ENCODE measurements at places on chromosomes 3 and 15. TPM values are rescaled to one million over a fixed set of nuclear protein-coding genes. Genes with fewer than 3 reads are reported as not detected.
A peak's percentile ranks its signal among the peaks of the same experiment; 100 is the strongest.

Gene PRTG
- total RNA-seq: 0.56 TPM

Gene PLXNA1
- 21.1 TPM for total RNA-seq

Gene NME9
- 0.44 TPM for total RNA-seq

Gene SNTN
- total RNA-seq: not detected

Gene GOLGA8J
- total RNA-seq: not detected

Gene RLBP1
- not detected for total RNA-seq

Gene ITGA11
- 14.7 TPM for total RNA-seq

DNA sequence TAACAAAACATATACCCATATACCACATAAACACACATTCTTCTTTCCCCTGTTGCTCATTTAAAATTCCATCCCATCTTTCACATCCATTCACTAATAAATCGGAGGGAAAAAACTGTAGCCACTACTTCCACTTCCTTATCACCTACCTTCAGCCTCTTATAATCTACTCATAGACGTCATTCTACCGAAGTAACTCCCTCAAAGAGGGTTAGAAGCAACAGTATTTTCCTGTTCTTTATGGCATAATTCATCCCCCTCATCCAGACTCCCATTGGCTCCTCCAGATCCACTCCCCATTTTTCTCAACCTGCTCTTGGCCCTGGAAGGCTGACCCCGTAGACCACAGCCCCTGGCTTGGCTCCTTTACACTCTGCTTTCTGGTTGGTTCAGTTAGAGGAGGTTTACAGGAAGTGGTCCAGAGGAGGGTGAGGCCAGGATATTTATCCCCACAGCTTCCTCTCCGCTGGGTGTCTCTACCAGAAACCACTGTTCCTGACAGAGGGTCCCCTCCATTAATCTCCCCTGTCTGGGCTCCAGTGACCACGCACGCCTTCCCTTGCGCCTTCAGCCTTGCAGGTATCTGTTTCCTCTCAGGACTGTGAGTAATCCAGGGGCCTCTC, 46.3 kb downstream of the FMN1 start:
- H3K36me3 ChIP-seq: no peaks in the 10 kb centered on the region
- no peak overlapping the region for H3K4me3 ChIP-seq
- no peak for DNase-seq
- no peaks in the 10 kb centered on the region for H3K27me3 ChIP-seq

DNA sequence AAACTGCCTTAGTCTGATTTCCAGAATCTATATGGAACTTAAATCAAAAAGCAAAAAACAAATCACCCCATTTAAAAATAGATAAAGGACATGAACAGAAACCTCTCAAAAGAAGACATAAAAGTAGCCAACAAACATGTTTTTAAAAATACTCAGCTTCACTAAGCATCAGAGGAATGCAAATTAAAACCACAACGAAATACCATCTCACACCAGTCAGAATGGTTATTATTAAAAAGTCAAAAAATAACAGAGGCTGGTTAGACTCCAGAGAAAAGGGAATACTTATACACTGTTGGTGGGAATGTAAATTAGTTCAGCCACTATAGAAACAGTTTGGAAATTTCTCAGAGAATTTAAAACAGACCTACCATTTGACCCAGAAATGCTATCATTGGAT, 367.9 kb downstream of the ZIC4 start:
- no peaks in the 10 kb centered on the region for H3K27me3 ChIP-seq
- no peak overlapping the region for H3K4me3 ChIP-seq
- no peak overlapping the region for H3K27ac ChIP-seq
- DNase-seq: no peak
- no peaks in the 10 kb centered on the region for H3K36me3 ChIP-seq
- H3K4me1 ChIP-seq: no peaks in the 10 kb centered on the region

- no peak overlapping the region for H3K4me3 ChIP-seq
- H3K27me3 ChIP-seq: no peaks in the 10 kb centered on the region
- peak overlapping the region; percentile 89 for H3K27ac ChIP-seq
Observed at GRCh38 chr3:195154111-195154791, 116.7 kb downstream of the XXYLT1 start.

GRCh38 chr3:45011756-45012508, 14.2 kb upstream of the CLEC3B start:
- peak overlapping the region; percentile 88 for H3K27ac ChIP-seq
- H3K27me3 ChIP-seq: no peaks in the 10 kb centered on the region
- DNase-seq: peak; percentile 64
- H3K36me3 ChIP-seq: no peaks in the 10 kb centered on the region
- peaks cover 32% of the 10 kb centered on the region for H3K4me1 ChIP-seq

- H3K27ac ChIP-seq: no peak overlapping the region
- no peaks in the 10 kb centered on the region for H3K36me3 ChIP-seq
- peaks cover 7% of the 10 kb centered on the region for H3K4me1 ChIP-seq
- no peak for DNase-seq
- no peaks in the 10 kb centered on the region for H3K27me3 ChIP-seq
- H3K4me3 ChIP-seq: no peak overlapping the region
Observed at GRCh38 chr3:71175691-71176365, 407.7 kb downstream of the FOXP1 start.

- no peaks in the 10 kb centered on the region for H3K36me3 ChIP-seq
- peak; percentile 57 for DNase-seq
- H3K27ac ChIP-seq: no peak overlapping the region
- no peak overlapping the region for H3K4me3 ChIP-seq
Observed at GRCh38 chr3:149352556-149352955, 19.1 kb upstream of the TM4SF18 start.

- H3K36me3 ChIP-seq: no peaks in the 10 kb centered on the region
- H3K27ac ChIP-seq: no peak overlapping the region
- H3K4me3 ChIP-seq: no peak overlapping the region
- H3K27me3 ChIP-seq: no peaks in the 10 kb centered on the region
- H3K4me1 ChIP-seq: peaks cover 40% of the 10 kb centered on the region
Observed at GRCh38 chr3:48555231-48555948, 1.2 kb downstream of the PFKFB4 start.

DNA sequence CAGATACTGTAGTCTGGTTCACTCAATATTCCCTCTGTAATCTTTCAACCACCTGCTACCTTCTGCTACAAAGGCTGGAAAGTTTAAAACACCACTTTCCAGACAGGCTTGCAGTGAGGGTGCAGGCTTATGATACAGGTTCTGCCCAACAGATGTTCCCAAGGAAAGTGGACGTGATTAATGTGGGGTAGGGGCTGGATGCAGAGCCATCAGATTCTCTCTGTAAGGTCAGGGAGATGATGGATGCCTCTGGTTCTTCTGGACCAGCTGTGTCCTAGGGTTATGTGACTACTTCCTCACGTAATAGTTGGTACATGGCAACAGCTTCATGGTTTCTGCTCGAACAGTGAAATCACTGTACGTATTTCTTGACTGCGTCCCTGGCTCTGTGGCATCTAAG, 11.1 kb downstream of the GPR176 start:
- H3K4me1 ChIP-seq: no peaks in the 10 kb centered on the region
- no peaks in the 10 kb centered on the region for H3K36me3 ChIP-seq
- no peak overlapping the region for H3K4me3 ChIP-seq
- no peaks in the 10 kb centered on the region for H3K27me3 ChIP-seq

DNA sequence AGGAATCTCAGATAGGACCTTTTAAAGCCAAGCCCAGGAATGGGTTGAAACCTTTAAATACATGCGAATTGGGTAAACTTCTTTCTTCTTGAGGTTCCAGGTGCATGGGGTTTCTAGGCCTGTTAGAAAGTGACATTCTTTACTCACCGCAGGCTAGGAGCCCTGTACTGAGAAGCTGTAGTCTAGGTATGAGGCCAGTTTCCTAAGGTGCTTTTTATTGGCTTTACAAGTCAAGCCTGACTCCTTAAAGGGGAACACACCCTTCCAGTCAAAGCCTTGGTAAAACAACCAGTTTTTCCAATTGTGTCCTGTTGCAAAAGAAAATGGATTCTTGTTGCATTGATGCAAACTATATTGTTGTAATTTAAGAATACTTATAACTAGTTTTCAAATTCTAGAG, 76.1 kb upstream of the ATP11B start:
- no peaks in the 10 kb centered on the region for H3K27me3 ChIP-seq
- no peak overlapping the region for H3K27ac ChIP-seq
- H3K36me3 ChIP-seq: no peaks in the 10 kb centered on the region
- no peak overlapping the region for H3K4me3 ChIP-seq
- no peaks in the 10 kb centered on the region for H3K4me1 ChIP-seq
- DNase-seq: no peak

GRCh38 chr3:155354658-155355057, 61.2 kb upstream of the STRIT1 start:
- H3K4me3 ChIP-seq: no peak overlapping the region
- H3K27ac ChIP-seq: no peak overlapping the region
- H3K27me3 ChIP-seq: no peaks in the 10 kb centered on the region
- no peak for DNase-seq
- no peaks in the 10 kb centered on the region for H3K4me1 ChIP-seq
- H3K36me3 ChIP-seq: no peaks in the 10 kb centered on the region

GRCh38 chr3:152379415-152380042, 110.8 kb downstream of the MBNL1 start:
- H3K4me1 ChIP-seq: peaks cover 52% of the 10 kb centered on the region
- no peak for DNase-seq
- H3K4me3 ChIP-seq: no peak overlapping the region
- H3K27ac ChIP-seq: no peak overlapping the region

GRCh38 chr3:186100398-186100797, 8.5 kb downstream of the ETV5 start:
- H3K36me3 ChIP-seq: no peaks in the 10 kb centered on the region
- H3K27me3 ChIP-seq: no peaks in the 10 kb centered on the region
- peaks cover 36% of the 10 kb centered on the region for H3K4me1 ChIP-seq

- no peak for DNase-seq
- no peaks in the 10 kb centered on the region for H3K36me3 ChIP-seq
- H3K4me1 ChIP-seq: no peaks in the 10 kb centered on the region
- no peaks in the 10 kb centered on the region for H3K27me3 ChIP-seq
Observed at GRCh38 chr3:193879864-193880242, 256.1 kb upstream of the HES1 start.

DNA sequence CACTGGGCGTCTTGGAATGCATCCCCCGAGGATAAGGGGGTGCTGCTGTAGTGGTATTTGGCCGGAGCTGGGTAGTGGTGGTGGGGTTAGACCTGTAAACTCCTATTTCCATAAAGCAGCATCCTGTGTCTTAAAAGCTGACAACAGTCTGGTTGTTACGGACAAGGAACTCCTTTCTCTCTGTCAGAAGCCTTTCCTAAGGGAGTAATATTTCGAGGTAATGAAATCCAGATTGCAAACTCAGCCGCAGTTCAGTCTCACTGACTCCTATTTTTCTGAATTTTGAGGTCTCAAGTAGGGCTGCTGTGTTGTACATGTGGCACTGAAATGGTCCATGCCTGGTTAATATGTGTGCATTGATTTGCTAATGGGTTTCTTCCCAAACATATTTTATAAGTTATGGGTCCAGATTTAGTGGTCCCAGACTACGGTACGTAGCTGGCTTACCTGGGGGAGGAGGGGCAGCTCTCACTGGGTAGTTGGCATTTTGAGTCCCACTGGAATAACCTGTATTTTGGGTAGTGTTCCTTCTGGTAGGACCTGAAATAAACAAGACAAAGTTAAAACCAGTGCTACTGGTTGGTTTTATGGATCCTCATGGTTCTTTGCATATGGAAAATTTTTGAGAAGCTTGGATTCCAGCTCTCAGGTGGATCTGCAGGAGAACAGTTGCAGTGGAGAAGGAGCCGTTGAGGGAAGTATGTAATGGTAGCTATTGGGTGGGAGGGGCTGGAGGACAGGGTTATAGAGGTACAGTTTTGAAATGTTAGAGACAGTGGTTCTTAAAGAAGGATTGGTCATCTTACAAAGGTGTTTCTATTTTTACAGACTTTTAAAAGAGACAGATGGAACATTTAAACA, 48.6 kb upstream of the LDHAL6B start:
- no peaks in the 10 kb centered on the region for H3K4me1 ChIP-seq
- no peak for DNase-seq
- no peak overlapping the region for H3K4me3 ChIP-seq

DNA sequence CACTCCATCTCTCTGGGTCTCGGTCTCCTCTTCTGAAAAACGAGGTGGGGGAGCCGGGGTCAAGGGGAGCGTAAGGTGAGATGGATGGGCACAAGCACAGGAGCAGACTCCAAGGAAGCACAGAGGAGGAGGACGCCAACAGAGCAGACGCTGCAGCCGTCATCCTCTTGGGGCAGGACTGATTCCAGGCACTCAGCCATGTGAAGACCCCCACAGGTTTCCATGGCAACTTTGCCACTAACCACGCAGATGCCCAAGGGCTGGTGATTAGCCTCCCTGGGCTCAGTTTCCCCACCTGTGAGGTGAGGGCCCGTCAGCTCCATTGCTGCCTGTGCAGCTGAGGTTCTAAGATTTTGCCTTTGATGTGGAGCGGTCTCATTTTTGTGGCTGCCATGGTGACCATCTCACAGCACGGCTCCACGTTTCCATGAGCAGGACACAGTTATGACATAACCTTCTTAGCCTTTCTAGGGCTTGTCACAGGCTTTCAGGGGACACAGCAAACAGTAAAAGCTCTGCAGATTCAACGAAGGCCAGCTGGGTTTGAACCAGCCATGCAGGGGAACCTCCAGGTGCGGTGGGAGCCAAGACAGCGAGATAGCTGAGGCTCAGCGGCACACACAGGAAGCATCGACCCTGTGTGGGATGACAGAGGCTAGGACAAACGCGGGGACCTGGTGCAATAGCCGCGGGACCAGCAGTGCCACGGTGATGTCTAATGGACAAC, 170.3 kb downstream of the NUP210 start:
- no peak overlapping the region for H3K4me3 ChIP-seq
- DNase-seq: no peak
- H3K36me3 ChIP-seq: no peaks in the 10 kb centered on the region
- no peaks in the 10 kb centered on the region for H3K4me1 ChIP-seq

DNA sequence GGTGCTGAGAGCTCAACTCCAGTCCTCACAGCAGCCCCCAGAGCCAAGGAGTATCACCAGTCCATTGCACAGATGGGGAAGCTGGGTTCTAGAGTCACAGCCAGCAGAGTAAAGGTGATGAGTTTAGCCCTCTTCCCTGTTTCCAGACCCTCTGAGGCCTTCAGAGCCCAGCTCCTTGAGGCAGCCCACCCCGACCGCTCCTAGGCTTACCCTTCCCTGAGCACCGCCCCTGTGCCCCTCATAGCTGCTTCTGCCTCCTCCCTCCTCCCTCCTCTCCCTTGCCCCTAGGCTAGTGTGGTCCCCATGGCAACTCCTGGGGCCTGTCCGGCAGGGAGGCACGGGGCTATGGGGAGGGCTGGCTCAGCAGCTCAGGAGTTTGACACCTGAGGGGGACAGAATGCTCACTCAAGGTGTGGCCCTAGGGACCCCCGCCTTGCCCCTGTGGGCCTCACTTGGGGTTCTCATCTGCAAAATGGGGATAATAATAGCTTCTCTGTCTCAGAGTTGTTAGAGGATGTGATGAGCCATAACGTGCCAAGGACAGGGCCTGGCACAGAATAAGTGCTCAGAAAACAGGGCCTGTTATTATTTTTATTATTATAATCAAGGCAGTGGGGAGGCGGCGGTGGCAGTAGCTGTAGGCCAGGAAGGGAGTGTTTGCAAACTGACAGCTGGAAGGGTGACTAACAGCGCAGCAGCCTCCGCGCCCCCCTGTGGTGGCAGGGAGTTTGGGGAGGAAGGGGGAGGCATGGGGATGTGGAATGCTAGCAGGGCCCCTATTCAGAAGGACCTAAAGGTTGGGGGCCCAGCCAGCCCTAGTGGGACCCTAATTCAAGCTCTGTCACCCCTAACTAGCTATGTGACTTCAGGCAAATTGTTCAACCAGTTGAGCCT, 11.5 kb downstream of the CSK start:
- DNase-seq: no peak
- no peak overlapping the region for H3K4me3 ChIP-seq
- H3K27ac ChIP-seq: no peak overlapping the region
- H3K36me3 ChIP-seq: no peaks in the 10 kb centered on the region
- H3K27me3 ChIP-seq: no peaks in the 10 kb centered on the region
